ENCODE measurements at places on chromosomes 12 and 14.
A peak's percentile ranks its signal among the peaks of the same experiment; 100 is the strongest.

DNA sequence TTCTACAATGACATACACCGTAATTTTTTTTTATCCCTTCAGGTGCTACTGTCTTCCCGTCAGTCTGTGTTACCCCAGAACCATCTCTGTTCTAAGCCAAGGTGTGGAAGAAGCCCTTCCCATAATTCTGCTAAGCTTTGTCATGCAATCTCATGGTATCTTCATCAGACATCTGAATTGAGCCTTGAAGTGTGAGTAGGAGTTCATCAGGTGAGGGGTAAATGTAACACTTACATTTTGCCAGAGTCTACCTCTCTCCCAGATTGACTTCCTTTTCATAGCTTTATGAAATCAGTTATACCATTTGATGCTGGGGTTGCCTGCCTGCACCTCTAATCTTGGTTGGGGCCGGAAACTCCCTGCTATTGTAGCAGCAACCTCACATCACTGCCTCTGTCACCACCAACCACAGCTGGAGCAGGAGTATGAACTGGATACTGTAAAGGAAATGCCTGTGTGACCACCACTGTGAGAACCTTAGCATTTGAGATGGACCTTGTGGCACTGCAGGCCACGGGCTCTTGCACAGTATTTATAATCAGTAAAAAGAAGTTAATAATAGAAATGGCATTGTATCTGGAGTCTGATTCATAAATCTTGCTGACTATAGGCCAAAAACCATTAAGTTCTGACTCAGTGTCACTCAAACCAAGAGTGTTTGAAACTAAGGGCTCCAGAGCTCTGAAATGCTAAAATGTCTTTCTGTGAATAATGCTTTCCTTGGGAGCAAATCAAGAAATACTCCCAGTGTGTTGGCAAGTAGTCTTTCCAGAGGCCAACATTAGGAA lies 58.7 kb upstream of the STK38L start:
- DNase-seq: no peak

DNA sequence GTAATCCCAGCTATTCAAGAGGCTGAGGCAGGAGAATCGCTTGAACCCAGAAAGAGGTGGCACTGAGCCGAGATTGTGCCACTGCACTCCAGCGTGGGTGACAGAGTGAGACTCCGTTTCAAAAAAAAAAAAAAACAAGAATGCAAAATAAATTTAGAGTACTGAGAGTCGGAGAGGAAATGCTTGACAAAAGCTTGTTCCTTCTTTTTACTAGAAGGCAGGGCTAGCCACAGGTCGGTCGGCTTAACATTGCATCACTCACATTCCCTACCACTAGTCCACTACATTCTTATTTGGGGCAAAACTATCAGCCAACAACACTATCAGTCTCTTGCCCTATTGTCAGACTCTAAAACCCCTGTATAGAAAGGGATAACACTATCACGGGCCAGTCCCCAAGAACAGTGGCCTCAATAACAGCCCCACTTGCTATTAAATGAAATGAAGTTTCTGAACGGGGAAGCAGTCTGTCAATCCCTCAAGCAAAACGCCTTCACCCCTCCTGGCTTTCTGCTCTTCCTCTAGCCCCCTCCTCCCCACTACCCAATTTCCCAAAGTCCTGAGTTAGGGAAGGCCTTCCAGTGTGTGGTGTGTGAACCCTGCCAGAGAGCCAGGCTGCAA lies 1.0 kb downstream of the RNF41 start:
- DNase-seq: no peak

- DNase-seq: no peak
Measured at GRCh38 chr12:132360906-132361777, 31.8 kb upstream of the GALNT9 start.

- no peak for DNase-seq
Measured at GRCh38 chr12:91326058-91327027, 143.7 kb upstream of the DCN start.

DNA sequence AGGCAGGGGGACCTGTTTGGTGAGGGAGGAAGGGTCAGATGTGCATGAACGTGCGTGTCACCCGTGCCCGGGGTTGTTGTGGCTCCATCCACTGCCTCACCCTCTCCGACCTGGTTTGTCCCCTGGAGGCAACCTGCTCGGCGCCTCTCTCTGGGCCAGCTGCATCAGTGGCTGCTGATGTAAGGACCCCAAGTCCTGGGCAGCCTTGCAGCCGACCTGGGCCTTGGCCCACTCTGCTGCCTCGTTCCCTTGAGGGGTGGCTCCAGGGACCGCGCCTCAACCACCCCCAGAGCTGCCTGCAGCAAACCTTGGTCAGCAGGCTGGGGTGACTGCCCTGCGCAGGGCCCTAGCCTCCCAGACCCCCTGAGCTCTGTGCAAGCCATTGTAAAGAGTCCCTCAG lies 351.7 kb downstream of the TMEM121 start:
- no peak for DNase-seq

- no peak for DNase-seq
Measured at GRCh38 chr14:63436286-63437098, 106.7 kb downstream of the PPP2R5E start.

DNA sequence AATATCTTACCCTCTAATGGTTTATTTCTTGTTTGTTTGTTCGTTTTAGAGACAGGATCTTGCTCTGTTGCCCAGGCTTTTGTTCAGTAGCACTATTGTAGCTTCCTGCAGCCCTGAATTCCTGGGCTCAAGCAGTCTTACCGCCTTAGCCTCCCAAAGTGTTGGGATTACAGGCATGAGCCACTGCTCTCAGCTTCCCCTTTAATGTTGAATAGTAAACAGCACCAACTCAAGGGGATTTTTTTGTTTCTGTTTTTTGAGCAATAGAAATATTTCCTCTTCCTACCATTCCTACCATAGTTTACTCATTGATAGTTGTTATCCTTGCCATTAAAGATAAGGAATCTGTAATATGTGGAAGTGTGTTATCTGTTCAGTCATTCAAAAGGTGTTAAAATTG lies 10.7 kb downstream of the ARID4A start:
- no peak for DNase-seq

GRCh38 chr14:97442363-97442762 lies 645.2 kb downstream of the VRK1 start:
- peak; percentile 39 for DNase-seq

GRCh38 chr14:102192840-102193502 lies 53.3 kb downstream of the WDR20 start:
- no peak for DNase-seq

- DNase-seq: no peak
Measured at GRCh38 chr12:116213885-116214527, 63.5 kb downstream of the MED13L start.

DNA sequence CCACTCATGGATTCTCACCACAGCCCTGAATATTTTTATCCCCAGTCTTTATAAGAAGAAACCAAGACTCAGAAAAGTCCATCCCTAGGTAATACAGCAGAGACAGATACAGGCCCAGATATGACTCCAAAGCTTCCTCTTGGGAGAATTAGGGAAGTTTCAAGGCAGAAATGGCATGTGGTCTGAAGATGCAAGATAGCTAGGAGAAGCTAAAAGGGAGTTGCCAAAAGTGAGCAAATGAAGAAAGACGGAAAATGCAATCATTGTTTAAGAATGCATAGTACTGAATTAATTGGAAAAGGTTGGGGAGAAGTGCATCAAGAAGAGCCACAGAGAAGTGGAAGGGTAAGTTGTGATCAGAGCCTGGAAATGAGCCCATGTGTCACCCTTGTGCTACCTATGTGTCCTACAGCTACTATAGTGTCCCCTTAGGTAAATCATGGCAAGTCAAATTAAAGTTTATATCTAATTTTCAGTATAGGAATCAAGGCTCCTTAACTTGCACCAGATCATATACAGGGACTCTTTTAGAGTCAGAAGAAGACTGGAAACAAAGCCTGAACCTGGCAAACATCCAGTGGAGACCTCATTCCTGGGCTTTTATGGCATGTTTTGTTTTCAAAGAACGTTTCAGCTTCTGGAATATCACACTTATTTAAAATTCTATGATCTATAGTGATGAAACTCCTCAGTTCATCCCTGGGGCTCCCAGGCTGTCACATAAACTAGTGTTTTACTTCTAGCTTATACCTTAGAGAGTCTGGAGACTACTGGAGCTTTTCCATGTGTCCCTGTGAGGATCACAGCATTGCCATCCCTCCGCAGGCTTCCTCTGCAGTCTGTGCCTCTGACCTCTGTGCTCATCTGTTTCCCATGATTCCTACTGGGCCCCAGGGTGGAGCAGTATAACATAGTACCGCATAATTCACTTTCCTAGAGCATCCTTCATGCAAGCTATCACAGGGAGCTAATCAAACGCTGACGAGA lies 189.0 kb upstream of the CDKN3 start:
- DNase-seq: no peak

DNA sequence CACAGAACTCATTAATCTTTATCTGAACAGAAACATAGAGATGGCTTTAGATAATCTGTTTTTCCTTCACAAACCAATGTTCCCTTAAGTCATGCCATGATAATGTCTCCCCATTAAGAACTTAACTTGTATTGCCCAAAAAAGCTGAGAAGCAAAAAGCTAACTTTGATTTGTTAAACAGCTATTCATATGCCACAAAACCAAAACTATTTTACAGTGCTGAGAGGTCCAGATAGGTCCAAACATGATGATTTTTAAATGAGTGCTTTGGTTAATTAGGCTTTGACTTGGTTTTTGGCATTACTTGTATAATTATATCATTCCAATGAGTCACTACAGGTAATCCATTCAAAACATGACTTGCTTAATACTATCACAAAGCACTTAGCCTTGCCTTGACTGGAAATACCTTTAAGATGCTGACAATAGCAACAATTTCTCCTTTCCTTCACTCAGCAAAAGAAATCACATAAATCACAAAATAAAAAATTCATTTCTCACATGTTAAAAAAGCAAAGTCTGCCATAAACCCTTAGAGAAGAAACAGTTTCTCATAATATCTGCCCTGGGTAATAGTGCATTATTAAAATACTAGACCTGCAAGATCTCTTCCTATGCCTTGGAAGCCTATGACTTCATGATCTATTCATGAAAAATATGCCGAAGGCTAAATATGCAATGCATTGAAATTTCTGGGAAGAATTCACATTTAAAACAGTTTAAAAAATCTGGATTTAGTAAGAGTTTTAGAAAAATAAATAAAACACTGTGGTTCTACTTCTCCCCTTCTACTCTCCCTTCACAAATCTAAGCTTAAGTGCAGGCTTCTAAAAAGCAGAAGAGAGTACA lies 52.0 kb upstream of the SAV1 start:
- DNase-seq: no peak

DNA sequence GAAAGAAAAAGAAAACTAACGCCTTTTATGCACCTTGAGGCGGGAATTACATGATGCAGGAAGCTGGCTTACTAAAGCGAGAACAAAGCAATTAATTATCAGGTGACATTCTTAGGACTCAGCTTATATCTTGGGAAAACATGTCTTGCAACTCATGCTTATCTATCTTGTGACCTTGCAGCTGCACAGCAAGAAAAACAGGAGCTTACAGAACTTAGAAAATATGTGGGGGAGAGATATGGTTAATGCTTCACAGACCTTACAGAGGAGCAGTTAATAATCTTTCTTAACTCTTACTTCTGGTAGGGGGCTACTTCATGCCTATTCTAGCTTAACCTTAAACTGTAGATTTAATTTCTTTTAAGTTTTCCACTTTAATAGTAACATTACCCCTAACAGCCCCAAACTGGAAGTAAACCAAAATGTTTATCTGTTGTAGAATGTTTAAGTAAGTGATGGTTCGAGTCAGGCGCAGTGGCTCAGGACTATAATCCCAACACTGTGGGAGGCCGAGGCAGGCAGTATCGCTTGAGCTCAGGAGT lies 13.2 kb upstream of the OR11G2 start:
- no peak for DNase-seq

GRCh38 chr12:32139064-32139421 lies 32.4 kb downstream of the BICD1 start:
- no peak for DNase-seq

DNA sequence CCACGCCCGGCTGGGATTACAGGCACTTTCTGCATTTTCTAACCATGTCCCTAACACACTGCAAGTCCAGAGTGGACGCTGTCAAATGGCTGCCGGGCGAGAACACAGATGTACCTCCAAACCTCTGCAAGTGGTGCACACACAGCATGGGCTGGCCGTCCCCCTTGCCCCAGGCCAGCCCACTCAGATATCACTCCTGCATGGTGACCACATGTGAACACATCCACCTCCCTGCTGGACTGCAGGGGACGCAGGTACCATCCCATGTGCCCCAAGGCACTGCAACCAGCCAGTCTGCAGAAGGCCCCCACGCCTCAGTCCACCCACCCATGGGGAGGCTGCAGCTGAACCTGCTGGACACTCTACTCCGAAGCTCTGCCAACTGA lies 14.0 kb downstream of the BRF1 start:
- DNase-seq: no peak

- DNase-seq: no peak
Measured at GRCh38 chr12:104273503-104273902, 30.0 kb upstream of the EID3 start.

DNA sequence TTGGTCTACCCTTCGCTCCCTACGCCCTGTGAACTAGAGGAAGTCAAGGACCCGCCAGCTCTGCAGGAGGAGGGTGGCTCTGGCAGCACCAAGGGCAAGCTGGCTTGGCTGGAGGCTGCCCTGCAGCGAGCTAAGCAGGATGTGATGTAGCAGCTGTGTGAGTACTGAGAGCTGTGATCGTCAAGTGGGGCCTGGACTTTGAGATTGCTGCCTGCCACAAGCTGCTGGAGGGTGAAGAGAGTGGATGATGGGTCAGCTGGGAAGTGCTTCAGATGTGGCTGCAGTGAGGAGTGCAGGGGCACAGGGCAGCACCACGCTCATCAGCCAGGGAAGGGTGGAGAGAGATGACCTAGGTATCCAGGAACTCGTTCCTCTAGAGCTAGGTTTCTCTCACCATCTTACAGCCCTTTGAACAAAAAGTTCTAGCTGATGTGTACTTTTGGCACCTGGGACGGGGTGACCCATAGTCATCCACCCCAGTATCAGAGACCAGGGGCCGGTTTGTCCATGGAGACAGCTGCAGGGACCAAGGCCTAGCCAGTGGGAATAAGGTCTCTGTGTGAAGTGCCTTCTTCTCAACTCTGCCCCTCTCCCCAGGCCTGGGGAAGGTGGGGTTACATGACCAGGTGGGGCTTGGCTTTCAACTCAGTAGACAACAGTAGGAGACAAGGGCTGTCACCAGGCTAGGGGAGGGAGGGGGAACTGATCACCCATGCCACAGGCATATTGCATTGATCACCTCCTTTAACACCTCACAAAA lies 3.2 kb downstream of the KRT86 start:
- DNase-seq: no peak

DNA sequence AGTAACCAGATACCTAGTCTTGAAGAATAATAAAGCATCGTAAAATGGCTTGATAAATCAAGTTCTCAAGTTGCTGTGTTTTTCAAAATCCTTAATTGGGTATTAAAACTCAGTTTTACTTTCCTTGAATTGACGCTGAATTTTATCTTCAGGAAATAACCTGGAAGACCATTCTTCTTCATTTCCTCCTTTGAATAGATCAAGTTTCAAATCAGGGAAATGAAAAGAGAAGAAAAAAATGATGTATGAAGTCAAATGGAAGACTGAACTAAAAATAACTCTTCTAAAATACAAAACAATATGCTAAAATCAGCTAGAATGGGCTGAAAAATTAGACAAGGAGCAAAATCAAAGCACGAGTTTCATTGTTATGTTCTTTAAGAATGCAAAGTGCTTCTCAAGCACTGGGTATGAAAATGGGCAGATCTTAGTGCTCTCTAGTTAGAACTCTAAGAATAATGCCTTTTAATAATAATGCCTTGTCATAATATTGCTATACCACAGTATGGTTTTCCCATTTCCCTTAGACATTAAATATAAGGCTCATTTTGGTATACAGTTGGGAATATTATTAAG lies 54.6 kb upstream of the CLEC14A start:
- no peak for DNase-seq

- DNase-seq: no peak
Measured at GRCh38 chr14:96422992-96423391, 31.1 kb downstream of the AK7 start.

All from stimulated activated CD8-positive, alpha-beta memory T cell treated with anti-CD3 and anti-CD28 coated beads, Interleukin-15, amount 100 ng/mL, for 48 hours (primary cell).